Brain microvascular endothelial cell (primary cell): ENCODE measurements at places on chromosomes 5 and 9.

GRCh38 chr5:139870677-139871076 lies 75.1 kb downstream of the PSD2 start:
- no peak for DNase-seq

DNA sequence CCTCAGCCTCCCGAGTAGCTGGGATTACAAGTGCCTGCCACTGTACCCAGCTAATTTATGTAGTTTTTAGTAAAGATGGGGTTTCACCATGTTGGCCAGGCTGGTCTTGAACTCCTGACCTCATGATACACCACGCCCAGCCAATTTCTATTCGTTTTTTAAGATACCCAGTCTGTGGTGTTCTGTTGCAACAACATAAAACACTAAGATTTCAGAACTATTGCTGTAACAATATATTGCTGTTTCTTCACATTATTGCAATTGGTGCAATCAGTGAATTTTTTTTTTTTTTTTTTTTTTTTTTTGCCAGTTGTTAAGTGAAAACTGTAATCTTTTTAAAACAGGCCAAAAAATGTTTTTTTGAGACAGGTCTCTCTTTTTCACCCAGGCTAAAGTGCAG lies 9.9 kb downstream of the SRP19 start:
- no peak for DNase-seq

GRCh38 chr5:156188016-156188415 lies 138.9 kb upstream of the SGCD start:
- DNase-seq = no peak

DNA sequence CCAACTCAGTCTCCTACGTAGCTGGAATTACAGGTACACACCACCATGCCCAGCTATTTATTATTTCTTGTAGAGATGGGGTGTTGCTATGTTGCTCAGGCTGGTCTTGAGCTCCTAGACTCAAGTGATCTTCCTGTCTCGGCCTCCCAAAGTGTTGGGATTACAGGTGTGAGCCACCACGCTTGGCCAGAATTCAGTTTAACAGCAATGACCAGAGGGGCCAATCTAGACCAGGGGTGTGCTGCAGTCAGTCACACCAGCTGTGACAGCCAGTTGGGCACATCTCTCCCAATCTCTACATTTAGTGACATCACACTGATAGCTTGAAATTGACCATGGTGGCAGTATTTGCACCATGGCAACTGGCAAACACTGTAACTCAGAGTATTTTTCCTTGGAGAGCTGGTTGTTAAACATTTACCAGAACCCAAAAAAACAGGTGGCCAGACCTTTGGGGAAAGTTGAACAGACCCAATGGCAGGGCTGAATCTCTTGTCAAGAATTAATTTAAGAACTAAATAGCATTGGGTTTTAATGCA lies 67.7 kb upstream of the UBTD2 start:
- no peak for DNase-seq

DNA sequence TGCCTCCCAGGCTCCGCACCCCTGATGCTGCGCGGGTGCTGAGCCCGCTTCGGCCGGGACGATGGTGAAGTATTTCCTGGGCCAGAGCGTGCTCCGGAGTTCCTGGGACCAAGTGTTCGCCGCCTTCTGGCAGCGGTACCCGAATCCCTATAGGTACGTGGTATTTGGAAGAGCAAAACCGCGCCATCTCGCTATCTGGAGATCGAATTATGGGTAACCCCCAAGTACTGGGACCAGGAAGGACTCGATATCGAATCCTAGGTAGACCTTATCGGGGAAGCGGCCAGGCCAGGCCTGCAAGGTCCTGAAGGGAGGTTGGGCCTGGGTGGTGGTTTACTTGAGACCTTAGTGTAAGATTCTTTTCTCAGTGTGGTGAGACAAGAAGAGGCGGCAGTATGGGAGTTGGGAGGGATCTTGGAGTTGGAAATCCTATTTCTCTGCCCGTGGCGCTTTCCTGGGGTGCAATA lies 359 bp downstream of the PRELID1 start:
- no peak for DNase-seq

- peak; percentile 60 for DNase-seq
These were observed 388.9 kb downstream of the NR2F1-AS1 start for GRCh38 chr5:93192087-93192486.

DNA sequence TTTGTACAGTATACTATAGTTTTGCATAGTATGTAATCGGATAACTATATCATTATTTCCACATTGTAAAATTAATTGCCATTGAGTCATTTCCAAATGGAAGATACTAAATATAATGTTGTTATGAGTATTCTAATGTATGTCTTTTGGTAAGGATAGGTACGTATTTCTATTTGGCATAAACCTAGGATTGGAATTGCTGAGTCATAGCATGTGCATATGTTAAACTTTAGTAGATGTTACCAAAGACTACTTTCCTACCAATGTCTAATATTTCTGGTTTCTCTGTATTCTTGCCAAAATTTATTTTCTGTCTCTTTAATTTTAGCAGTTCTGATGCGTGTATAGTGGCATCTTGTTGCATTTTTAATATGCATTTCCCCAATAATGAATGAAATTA lies 825.1 kb upstream of the ARRDC3 start:
- no peak for DNase-seq

DNA sequence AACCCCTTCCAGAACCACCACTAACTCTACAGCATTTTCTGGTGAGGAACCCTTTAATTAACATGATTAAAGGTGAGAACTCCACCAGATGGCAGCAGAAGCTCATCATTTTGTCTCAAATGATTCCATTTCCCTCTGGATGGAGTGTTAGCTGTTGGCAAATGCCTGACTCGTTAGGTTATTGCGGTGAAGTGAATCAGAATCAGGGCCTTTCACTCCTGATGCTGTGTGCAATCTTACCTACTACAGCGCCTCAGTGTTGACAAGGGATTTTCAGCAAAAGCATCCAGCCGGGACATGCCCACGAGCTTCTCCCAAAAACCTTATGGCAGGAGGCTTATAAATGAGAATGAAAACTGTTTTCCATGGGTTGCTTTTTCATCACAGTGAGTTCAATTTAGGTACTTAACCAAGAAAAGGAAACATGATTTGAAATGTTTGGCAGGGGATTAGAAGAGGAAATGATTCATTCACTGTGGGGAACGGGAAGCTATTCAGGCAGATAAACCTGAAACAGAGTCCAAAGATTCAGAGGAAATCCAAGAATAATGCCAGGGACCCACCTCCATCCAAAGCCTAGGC lies 48.0 kb upstream of the CAST start:
- peak; percentile 93 for DNase-seq
